ENCODE measurements at places on chromosomes 2 and 18. TPM values are rescaled to one million over a fixed set of nuclear protein-coding genes. Genes with fewer than 3 reads are reported as not detected.
A peak's percentile ranks its signal among the peaks of the same experiment; 100 is the strongest.

DNA sequence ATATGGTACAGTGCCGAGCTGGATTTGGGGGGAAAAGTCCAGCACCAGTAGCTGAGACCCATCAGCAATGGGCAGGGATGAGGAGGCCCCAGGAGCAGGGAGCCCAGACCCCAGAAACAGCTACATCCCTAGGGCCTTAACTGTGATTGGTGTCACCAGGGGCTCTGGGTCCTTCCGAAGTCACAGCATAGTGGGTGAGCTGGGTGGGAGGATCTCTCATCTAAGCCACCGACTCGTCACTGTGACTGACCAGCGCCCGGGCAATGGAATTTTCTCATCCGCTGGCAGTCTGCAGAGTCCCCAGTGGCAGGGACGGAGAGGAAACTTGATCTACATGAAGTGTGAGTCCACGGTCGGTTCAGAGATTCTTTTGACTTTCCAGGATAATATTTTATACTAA, 186.5 kb downstream of the SH3BP4 start:
- DNase-seq: no peak

DNA sequence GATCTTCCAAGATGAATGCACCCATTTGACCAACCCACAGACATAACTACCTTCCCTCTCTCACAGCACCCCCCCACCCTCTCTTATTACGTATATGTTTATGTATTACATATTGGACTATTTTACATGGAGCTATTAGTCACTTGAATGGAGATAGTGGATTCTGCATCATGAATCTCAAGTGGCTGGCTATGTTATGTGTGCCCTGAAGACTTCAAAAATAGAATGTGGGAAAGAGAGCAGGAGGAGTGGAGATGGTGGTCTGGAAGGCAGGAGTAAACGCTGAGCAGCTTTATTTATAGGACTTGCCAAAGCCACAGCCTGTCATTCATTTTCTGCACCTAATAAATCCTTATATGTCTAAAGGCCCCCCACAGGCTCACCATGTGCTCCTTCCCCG, 4.9 kb downstream of the ANTXR1 start:
- no peak for DNase-seq

- no peak for DNase-seq
Observed at GRCh38 chr2:239300242-239300641, 100.6 kb downstream of the HDAC4 start.

DNA sequence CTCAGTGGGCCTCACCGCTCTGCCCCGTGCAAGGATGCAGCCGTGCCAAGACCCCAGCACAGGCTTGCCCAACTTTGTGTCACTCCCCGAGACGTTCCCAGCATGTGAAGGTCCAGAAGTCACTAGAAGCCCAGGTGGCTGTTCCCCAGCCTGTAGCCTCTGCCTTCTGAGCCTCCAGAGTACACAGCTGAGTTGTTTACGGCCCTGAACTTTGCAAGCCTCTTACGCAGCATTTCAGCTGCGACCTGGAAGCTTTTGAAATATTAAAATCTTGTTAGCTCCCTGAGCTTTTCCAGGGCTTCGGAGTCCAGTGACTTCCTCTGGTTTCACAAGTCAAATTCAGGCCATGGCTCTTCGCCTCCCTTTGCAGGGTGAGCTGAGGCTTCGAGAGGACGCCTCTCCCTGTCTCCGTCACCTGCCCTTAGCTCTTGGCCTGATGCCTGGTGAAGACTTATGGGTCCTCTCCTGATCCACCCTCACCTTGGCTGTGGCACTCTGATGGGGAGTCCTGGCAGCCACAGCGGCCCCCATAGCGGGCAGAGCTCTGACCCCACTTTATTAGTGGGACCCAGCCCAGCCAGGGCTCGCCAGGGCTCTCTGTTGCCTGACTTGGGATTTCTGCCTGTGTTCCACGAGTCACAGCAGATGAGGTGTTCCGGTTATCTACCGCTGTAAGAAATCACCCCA, 76.5 kb upstream of the HPCAL1 start:
- no peak for DNase-seq

DNA sequence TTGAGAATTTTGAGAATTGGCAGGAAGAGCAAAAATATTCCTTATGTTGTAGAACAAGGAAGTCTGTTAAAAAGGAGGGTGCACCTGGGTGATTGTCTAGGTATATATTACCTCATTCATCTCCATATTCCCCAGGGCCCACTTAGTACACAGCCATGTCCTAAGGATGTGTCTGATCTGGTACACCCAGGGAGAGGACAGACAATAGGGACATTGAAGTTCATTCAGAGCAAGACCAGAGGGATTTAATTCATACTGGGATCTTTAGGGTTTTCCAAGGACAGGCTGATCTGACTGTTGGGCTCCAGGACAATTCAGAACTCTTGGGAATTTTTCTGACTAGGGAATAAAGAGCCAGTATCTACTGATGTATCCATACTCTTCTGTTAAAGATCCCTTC, 112.1 kb downstream of the PHLPP1 start:
- DNase-seq: no peak

MYCN gene
- total RNA-seq: not detected

GRCh38 chr2:26469092-26469710, 8.7 kb downstream of the OTOF start:
- peak; percentile 82 for DNase-seq

POU3F3 gene
- not detected for total RNA-seq

- no peak for DNase-seq
Observed at GRCh38 chr2:183011743-183012142, 26.5 kb downstream of the NCKAP1 start.

DNA sequence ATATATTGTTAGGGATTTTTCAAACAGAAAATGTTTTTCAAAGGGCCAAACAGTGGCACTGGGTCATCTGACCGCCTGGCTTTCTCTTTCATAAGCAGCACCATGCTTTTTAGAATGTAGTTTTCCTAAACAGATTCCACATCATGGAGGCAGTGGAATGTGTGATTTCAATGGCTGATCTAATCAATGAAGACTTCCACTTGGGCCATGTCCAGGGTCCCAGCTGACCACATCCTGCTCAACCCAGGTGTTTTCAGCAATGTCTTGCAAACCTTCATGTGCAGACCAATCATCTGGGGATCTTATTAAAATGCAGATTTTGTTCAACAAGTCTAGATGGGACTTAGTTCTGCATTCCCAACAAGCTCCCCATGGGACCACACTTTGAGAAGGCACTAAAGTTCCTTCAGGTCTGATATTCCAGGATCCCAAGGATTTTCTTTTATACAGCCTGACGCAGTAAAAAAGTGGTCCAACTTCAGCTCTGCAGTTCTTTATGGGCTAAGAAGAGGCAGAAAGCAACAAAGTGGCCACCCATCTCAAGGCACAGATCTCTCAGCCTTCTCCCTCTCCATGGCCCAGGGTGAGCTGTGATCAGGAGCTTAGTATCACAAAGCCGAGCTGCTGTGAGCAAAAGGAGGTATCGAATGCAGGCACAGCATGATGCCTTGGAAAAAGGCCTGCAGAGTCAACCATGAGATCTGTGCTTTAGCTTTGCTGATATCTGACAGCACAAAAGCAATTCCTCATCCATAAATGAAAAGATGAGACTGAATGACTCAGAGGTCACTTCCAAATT, 3.7 kb downstream of the ALKAL2 start:
- no peak for DNase-seq

GRCh38 chr2:29834624-29835023, 86.8 kb downstream of the ALK start:
- DNase-seq: no peak

PROKR1 gene
- not detected for total RNA-seq

DNA sequence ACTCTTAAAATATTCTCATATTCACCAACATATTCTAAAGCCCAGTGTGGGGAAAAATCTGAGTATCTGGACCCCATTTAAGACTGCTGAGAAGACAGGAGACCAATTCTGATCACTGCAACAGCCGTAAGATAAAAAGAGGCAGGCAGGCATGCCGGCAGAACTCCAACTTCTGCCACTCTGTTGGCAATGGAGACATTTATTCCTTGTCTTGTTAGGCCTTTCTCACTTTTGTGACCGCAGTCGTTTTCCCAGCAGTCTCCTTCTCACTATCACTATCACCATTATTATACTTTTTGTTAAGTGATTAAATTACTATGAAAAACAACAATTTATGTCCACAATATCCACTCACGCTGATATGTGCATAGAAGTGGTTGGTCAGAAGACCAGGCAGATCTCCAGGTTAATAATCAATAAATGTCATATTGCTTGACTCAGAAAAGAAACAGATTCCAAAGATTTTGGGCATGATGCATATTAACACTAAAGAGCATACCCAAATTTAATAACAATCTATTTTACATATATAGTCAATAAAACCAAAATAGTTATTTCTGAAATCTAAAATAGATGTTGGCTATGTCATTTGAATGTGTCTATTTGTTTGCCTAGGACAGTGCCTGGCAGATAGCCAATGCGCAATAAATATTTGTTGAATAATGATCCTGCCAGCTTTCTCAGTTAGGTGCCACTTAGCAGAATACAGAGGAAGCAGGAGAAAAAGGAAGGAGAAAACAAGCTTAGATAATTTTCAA, 38.2 kb downstream of the SESTD1 start:
- no peak for DNase-seq

DNA sequence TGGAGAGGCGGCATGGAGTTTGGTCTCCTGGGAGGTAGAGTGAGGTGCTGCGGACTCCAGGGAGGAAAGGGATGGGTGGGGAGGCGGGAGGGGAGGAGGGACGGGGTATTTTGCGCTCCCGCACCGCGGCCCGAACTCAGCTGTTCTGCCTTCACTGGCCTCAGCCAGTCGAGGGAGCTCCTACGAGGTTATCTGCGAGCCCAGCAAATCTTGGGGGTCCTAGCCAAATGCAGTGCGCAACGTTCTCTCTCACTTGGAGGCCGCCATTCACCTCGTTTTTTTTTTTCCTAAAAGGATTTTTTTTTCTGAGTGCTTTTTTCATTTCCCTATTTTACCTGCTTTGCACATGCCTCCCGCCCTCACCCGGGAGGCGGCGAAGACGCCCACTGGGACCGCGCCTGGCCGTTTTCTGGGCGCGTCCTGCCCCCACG, 877 bp upstream of the BCL2L11 start:
- DNase-seq: no peak

- DNase-seq: no peak
Observed at GRCh38 chr18:58256316-58257080, 212.5 kb downstream of the NEDD4L start.

TSPYL6 gene
- not detected for total RNA-seq

GRCh38 chr2:35526741-35527140, 828.8 kb upstream of the CRIM1 start:
- DNase-seq: no peak

GRCh38 chr2:122528061-122528460, 772.6 kb downstream of the TSN start:
- no peak for DNase-seq

DNA sequence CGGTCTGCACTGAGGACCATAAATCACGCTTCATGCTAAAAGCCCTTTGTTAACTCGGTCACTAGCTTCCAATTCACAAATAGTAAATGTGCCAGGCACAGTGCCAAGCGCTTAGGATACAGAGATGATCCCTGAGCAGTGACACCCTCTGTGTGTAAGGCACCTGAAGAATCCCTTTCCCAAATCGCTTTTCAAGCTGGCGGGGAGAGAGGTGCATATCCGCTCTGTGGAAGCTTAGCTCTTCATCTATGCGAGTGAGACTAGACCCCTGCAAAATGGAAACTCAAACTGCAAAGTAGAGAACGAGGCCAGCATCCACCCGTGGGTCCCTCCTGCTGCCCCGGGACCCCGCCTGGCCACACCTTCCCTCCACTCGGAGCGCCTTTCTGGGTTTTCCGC, 2.4 kb downstream of the PIEZO2 start:
- DNase-seq: no peak

DNA sequence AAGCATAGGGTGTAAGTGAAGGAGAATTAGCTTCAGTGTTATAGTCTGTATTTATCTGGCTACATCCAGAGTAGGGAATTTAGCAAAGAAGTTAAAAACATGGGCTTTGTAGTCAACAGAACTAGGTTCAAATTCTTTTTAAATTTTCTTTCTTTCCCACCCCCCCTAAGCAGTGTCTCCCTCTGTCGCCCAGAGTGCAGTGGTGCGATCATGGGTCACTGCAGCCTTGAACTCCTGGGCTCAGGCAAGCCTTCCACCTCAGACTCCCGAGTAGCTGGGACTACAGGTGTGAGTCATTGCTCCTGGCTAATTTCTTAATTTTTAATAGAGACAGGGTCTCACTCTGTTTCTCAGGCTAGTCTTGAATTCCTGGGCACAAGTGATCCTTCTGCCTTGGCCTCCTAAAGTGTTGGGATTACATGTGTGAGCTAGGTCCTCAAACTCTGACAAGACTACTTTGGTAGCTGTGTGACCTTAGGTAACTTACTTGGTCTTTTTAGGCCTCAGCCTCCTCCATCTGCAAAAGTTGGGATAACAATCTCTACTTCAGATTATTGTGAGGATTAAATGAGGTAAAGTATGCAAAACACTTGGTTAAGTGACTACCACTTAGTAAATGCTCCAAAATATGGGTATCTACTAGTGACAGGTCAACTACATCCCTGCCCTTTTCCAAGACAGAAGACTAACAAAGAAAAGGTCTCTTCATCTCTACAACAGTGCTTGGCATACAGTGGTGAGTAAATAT, 17.8 kb downstream of the DOK1 start:
- DNase-seq: no peak
